Motor neuron (in vitro differentiated cells): ENCODE measurements at places on chromosomes 2 and 18. TPM values are rescaled to one million over a fixed set of nuclear protein-coding genes. Genes with fewer than 3 reads are reported as not detected.

The THAP4 gene
- 40.2 and 42.2 TPM in 2 replicates for total RNA-seq

The LYG2 gene
- 1.6 TPM in 1 of 2 replicates, not detected in the other for total RNA-seq

The EPC2 gene
- 37.2 and 40.1 TPM in 2 replicates for total RNA-seq

The GRB14 gene
- 2.2 and 3.2 TPM in 2 replicates for total RNA-seq

The IL1R1 gene
- total RNA-seq = 0.94 and 0.98 TPM in 2 replicates

The LBX2 gene
- 1.6 and 4.5 TPM in 2 replicates for total RNA-seq

The ARL4C gene
- 46.2 and 48.1 TPM in 2 replicates for total RNA-seq

The GRP gene
- total RNA-seq = not detected in 2 replicates

The MYCN gene
- total RNA-seq = 19.1 and 22.2 TPM in 2 replicates

The CCDC141 gene
- 0.05 and 0.43 TPM in 2 replicates for total RNA-seq

The SLC19A3 gene
- 0.59 and 0.64 TPM in 2 replicates for total RNA-seq

The GAL3ST2 gene
- 0.42 TPM in 1 of 2 replicates, not detected in the other for total RNA-seq

The CENPA gene
- total RNA-seq = 8.3 and 11.5 TPM in 2 replicates

The TPRKB gene
- total RNA-seq = 41.1 and 43.8 TPM in 2 replicates

The COL4A3 gene
- 0.46 and 0.78 TPM in 2 replicates for total RNA-seq

The RNF125 gene
- total RNA-seq = 0.75 and 0.87 TPM in 2 replicates

The CNDP1 gene
- total RNA-seq = 0.08 and 0.18 TPM in 2 replicates

The CCDC68 gene
- 0.14 and 0.15 TPM in 2 replicates for total RNA-seq

The PEX13 gene
- total RNA-seq = 28.8 and 32.0 TPM in 2 replicates

The RAX gene
- total RNA-seq = 0.13 and 0.27 TPM in 2 replicates

The ATL2 gene
- 46.8 and 49.6 TPM in 2 replicates for total RNA-seq

The PCARE gene
- total RNA-seq = 0.09 and 0.41 TPM in 2 replicates

The SKA1 gene
- total RNA-seq = 0.66 and 1.5 TPM in 2 replicates

The ALPI gene
- 0.10 TPM in 1 of 2 replicates, not detected in the other for total RNA-seq

The TET3 gene
- 17.9 and 19.2 TPM in 2 replicates for total RNA-seq

The CCDC178 gene
- total RNA-seq = not detected in 2 replicates

The ZNF516 gene
- total RNA-seq = 24.0 and 32.5 TPM in 2 replicates

The PTH2R gene
- 0.31 and 0.41 TPM in 2 replicates for total RNA-seq

The MC5R gene
- 0.16 TPM in 1 of 2 replicates, not detected in the other for total RNA-seq

The IL1RL2 gene
- 0.58 TPM in 1 of 2 replicates, not detected in the other for total RNA-seq

The PARD6G gene
- 6.9 and 7.6 TPM in 2 replicates for total RNA-seq

The SESTD1 gene
- total RNA-seq = 23.7 and 29.4 TPM in 2 replicates

The SPATA3 gene
- not detected in 2 replicates for total RNA-seq
